D341Med (cell line): ENCODE measurements at places on chromosomes 6 and 20.
A peak's percentile ranks its signal among the peaks of the same experiment; 100 is the strongest.

- no peak for DNase-seq
Observed at GRCh38 chr20:2708665-2709064, 16.1 kb downstream of the EBF4 start.

DNA sequence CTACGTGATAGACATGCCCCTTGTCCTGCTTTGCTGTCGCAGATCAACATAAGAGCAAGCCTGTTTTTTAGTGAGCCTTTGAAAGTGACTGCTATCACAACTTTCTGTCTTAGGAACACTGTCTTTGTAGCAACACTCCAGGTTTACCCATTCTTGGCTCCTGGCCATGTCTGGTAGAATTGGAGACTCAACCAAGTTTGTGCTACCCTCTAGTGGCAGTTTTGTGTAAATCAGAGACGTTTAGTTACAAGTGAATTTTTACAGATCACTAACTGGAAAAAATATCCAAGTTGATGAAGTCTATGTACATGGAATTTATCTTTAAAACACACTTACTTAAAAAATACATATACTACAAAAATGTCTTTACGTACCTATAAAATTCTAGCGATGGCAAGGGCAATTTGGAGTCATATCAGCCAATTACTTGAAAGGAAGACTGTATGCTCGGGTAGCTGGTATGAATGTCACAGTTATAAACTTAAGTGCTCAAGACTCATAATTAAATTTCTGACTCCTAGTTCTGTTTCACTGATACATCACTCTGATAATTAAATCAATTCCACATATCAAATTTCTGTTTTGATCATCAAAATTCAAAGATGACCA lies 101.4 kb downstream of the ADGB start:
- DNase-seq, result peak; percentile 55

GRCh38 chr6:104563306-104563705 lies 296.4 kb downstream of the HACE1 start:
- DNase-seq, result no peak

DNA sequence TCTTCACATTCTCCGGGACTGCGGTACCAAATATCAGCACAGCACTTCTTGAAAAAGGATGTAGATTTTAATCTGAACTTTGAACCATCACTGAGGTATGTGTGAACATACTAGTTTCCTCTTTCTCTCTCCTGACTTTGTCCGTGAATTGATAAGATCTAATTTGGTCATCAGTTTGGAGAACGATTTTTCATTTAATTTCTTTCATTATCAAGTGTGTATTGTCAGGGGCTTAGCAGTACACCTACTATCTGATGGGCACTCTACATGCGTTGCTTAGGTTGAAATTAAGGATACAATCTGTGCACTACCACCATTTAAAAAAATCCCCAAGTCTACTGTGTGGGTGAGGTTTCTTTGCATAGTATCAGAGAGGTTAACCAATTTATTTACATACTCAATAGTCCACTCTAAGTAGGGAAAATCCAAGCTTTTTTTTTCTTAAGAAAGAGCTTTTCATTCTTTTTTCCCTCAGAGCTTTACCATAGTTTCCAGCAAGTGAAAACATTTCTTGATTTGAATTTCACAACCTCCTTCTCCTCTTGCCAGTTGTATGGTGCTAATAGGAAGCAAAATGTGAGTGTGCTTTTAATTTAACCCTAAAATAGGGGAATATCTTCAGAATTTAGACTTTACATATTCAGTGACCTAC lies 105.4 kb upstream of the ESR1 start:
- no peak for DNase-seq

GRCh38 chr6:11525468-11526155 lies 11.9 kb upstream of the TMEM170B start:
- no peak for DNase-seq

- DNase-seq, result no peak
Observed at GRCh38 chr6:1322696-1323219, 10.9 kb downstream of the FOXQ1 start.

DNA sequence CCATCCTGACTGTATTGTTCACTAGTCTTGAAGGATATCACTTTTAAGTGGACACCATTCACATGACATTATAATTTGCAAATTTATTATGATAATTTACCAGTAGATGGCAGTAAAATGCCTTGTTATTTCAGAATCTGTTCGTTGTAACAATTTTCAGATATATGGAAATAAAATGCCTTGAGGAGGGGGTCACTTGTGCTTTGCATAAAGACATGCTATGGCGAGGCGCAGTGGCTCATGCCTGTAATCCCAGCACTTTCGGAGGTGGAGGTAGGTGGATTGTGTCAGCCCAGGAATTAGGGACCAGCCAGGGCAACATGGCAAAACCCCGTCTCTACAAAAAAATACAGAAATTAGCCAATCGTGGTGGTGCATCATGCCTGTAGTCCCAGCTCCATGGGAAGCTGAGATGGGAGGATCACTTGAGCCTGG lies 9.0 kb upstream of the NCOA6 start:
- DNase-seq, result peak; percentile 47

DNA sequence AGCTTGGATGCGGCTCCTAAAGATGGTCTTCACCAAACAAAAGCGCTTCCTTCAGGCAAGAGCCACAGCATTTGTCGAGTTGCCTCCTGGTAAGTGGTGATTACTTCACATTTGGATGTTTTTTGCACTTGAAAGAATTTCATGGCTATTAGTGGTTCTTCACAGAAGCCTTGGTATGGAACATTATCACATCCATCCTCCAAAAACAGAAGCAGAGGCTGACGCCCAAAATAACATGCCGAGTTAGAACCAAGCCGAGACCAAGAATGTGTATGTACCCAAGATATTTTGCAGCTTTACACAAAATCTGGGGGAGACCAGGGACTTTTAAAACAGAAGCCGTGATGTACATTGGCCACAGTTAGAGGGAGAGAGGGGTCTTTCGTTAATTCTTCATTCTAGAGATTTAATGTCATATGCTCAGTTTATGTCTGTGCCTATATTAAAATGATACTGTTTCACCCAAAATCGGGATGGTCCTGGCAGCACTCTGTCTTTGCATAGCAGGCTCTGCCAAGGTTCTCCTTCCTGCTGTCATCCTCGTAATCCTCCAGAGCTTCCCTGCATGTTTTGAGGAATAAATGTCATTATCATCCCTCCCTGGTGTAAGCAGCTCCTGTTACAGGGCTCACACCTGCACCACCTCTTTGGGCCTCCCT lies 109.3 kb downstream of the TMEM242 start:
- no peak for DNase-seq

DNA sequence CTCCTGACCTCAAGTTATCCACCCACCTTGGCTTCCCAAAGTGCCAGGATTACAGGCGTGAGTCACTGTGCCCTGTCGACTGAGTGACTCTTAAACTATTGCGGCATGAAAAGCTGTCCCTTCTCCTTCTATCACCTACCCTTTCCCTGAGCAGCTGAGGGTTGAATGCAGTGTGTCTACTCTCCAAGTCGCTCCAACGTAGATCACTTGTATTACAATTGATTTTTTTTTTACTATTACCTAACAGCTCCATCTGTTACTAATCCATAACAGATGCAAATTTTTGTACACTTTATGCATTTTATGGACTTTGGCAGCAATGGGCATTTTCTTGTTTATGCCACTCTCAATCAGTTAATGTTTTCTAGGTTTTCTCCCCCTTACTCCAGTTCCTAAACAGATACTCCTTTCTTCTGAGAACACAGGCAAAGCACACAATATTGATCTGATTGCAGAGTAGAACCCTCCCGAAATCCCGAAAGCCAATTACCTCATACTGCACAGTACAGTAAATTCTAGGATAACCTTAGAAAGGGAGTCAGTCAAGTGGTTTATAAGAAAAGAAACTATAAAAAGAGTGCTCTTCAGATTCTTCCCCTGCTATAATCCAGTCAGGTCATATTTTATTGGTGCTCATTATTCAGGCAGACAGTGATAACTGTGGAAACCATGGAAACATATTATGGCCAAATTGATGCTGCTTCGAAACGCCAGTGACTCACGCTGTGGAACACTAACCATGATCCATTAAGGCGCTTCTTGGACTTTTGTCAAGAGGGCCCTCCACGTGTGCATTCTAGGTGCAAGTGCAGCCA lies 273.0 kb downstream of the ADGB start:
- DNase-seq, result no peak

DNA sequence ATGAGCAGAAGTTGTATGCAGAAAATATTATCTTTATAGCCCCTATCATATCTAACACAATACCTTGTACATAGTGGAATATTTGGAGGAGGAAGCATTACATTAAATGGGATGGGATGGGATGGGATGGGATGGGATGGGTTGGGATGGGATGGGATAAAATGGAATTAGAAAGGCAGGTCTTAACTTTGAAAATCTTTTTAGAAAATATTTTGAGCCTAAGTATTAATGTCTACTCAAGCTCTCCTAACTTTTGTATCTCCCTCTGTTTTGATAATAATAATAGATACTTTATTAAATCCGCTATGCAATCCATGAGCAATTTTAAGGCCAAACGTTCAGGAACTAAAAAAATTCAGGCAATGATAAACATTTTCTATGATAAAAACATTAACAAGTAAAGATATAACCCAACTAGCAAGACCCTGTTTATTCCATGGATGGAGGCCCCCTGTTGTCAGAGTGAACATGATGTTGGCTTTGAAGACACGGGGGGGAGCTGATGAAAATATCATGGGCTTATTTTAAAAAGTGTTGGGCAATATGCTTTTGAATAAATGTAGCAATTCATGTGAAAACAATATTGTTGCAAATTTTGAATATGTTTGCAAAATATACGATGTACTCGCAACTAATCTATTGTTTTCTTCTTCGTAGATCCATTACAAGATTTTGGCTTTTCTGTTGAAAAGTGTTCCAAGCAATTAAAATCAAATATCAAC lies 35.9 kb downstream of the LY86 start:
- no peak for DNase-seq

- no peak for DNase-seq
Observed at GRCh38 chr20:21398109-21399004, 1.0 kb upstream of the NKX2-4 start.

DNA sequence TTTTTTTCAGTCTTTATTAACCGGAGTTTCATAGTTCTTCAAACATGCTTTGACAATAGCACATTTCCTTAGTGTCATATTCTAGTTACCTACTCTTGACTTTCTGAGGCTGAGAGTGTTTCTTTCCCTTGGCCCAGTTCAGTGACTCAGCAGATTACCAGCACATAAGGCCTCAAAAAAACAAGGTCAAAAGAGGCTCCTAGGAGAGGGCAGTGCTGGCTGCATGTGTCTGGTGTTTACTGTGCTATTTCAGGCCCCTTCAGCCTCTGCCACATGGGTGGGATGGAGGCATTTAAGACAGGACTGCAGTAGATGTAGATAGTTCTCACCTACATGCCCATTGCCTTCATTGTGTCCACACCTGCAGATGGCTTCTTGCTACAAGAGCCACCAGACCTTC lies 198.2 kb upstream of the SSTR4 start:
- DNase-seq, result no peak

DNA sequence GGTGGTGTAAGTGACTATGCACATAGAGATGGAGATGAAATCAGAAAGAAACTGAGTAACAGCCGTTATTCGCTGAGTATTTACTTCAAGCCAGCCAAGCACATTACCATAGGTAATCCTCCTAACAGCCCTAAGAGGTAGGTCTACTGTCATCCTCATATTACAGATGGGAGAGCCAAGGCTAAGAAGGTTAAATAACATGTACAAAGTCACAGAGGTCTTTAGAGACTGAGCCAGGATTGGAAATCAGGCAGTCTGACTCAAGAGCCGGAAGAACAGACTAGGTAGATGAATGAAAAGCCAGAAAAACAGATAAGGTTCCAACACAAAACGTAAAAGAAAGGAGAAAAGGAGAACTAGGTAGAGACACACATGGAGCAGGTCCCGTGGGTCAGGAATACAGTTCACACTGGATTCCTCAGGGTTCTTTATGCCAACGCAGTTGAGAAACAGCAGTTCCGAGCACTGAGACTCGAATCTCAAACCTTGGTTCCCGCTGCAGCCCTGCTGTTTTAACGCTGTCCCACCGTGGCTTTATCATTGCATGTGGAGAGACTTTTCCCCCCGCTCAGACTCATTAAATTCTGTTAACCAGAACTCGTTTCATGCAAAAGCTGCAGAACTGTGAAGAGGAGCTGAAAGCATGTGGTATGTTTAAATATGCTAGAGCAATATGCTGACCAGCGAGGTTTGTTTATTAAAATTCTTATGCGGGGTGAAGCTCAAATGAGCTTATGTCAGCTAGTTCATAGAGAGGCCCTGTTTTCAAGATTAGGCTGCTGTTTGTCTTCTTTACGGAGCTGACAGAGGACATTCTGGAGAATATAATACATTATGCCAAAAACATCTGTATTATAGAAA lies 537.9 kb downstream of the CD83 start:
- DNase-seq, result no peak

DNA sequence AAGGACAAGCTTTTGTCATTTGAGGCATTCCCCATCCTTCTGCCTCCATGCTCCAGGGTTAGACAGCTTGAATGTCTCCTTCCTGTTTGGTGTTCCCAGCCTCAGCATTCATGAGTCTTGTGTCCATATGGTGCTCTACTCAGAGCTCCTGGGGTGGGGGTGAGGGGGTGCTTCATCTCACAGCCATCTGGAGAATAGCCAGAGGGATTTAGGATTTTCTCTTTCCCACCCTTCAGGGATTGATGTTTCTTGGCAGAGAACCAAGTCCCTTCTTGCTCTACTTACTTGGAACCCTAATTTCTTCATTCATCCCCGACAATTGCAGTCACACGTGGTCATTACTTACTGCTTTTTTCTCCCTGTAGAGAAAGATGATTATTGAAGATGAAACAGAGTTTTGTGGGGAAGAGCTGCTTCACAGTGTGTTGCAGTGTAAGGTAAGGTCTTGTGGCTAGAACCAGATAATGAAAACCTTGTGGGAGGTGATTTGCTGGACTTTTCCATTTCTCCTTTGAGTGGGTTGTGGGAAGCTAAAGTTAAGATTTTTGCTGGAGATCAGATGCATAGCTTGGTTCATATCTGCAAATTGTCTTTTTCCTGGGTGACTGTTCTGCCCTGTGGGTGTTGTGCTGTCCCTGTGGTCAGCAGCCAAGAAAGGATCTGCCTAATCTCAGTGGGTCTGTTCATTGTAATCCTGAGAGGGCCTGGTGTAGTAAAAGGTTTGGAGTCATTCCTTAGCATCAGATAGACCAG lies 18.6 kb downstream of the CMTR1 start:
- peak; percentile 80 for DNase-seq

DNA sequence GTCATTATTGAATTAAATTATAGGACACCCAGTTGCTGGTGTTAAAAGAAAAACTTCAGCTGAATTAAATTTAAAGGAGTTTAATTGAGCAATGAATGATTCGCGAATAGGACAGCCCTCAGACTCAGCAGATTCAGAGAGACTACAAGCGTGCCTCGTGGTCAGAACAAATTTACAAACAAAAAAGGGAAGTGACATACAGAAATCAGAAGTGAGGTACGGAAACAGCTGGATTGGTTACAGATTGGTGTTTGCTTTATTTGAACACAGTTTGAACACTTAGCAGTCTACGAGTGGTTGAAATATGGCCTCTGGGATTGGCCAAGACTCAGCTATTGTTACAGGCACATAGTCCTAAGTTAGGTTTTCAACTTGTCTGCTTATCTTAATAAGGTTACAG lies 25.8 kb upstream of the TNFRSF21 start:
- DNase-seq, result no peak

DNA sequence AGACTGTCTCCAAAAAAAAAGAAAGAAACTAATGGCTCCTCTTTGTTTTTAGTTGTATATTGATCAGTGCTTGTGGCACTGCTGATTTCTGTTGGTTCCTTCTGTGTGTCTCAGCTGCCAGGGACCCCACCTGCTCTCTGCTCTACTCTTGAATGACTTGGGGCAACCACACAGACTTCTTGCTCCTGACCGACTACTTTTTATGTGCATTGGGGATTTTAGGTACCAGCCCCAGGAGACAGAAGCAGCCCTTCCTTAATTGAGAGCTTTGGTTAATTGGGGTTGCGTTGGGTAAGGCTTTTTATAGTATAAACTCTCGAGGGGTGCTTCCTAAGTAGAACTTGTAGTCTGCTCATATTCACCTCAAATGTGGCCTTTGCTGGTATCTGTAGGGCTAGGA lies 6.9 kb downstream of the STK35 start:
- no peak for DNase-seq
